Kidney epithelial cell (primary cell): ENCODE measurements at places on chromosomes 7 and 10. TPM values are rescaled to one million over a fixed set of nuclear protein-coding genes. Genes with fewer than 3 reads are reported as not detected.

Gene TLX1
- not detected in 2 replicates for total RNA-seq

Gene CHST15
- total RNA-seq: 18.1 and 24.2 TPM in 2 replicates

Gene TMEM270
- total RNA-seq: not detected in 2 replicates

Gene MMD2
- not detected in 2 replicates for total RNA-seq

Gene ATG9B
- 0.55 and 2.1 TPM in 2 replicates for total RNA-seq

Gene DRGX
- total RNA-seq: not detected in 2 replicates

Gene ARMH3
- total RNA-seq: 10.7 and 11.1 TPM in 2 replicates

Gene IKZF1
- total RNA-seq: 0.33 and 1.3 TPM in 2 replicates

Gene FAM25G
- 3.2 and 15.7 TPM in 2 replicates for total RNA-seq

GRCh38 chr10:113319479-113319878, 233.4 kb upstream of the HABP2 start:
- no peak for DNase-seq

- DNase-seq: no peak
Measured at GRCh38 chr10:9547936-9548904, 1469.5 kb upstream of the CELF2 start.

DNA sequence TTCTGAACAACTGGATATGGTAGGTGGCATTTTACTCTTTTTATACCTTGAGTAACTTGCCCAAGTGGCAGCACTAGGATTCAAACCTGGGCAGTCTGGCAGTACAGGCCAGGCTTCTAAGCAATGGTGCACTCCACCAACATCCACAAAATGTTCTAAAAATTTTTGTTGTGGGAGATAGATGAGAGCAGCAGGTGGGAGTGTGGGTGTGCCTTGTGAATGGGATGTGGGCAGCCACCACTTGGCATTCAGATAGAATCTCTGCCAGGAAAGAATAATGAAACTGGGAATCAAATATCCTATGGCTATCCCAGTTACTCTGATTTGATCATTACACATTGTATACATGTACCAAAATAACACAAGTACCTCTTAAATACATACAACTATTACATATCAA, 810.7 kb downstream of the MAGI2 start:
- no peak for DNase-seq

DNA sequence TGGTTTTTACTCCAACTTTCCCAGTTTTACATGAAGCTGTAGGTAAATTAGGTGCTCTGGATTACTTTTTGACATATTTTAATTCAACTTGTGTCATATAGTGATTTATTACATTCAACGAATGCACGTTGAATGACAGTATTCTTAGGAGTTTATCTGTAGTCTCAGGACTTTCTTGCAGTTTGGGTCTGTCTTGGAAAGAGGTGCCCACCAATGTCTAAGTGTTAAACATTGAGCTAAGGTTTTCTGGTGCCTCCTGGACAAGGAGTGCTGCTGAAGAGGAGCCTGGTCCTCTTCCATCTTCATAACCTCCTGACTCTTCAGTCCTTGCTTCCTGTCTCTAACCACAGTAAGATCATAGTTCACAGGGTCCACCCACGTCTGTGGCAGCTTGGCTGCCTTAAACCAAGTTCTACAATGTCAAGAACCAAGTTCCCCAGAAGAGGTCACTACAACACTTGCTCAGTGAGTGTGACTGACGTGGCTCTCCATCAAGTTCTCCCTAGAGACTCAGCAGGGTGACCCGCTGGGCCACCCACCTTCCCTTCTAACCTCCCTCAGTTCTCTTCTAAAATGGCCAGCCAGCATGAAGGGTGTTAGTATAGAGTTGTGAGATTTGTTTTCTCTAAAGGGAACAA, 6.1 kb downstream of the NPY start:
- DNase-seq: peak; percentile 14

DNA sequence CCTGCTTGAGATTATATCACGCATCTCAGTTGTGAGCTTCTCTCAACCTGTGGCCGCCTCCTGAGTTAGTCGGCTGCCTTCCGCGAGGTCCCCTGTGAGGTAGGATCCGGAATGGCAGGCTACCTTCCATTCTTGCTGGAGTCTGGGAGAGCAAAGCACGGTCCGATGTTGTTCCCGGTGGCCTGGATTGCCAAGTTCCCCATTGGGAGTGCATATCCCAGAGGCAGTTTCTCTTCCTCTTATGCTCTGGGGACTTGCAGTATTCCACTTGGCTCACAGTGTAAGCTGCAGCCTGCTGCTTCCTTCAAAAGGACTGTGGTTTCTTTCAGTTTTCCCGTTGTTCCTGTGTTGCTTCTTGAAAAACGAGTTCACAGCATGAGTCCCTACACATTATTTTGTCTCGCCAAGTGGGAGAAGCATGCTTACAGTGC, 225.4 kb upstream of the ZWINT start:
- DNase-seq: no peak

DNA sequence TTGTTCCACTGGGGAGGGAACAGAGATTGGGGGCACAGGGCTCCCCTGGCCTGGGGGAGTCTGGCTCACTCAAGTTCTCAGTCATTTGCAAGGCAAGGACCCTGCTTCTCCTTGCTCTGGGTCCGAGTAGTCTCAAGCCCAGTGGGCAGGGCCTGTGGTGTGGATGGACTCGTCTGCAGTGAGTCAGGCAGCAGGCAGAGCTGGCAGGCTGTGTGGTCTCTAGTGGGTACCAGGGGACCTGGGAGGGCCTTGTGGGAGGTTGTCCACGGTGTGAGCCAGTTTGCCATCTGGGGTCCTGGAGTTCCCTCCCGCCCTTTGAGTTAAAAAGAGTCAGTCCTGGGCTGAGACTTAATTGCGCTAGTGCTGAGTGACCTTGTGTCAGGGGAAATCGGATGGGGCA, 8.8 kb upstream of the SH2D4B start:
- no peak for DNase-seq

GRCh38 chr10:1208366-1209311, 152.5 kb downstream of the WDR37 start:
- DNase-seq: no peak

GRCh38 chr7:32042900-32043299, 27.3 kb downstream of the PDE1C start:
- DNase-seq: no peak

GRCh38 chr10:73865107-73865458, 9.3 kb downstream of the CAMK2G start:
- DNase-seq: no peak

GRCh38 chr7:1567896-1568510, 1.8 kb downstream of the PSMG3 start:
- DNase-seq: peak; percentile 57

DNA sequence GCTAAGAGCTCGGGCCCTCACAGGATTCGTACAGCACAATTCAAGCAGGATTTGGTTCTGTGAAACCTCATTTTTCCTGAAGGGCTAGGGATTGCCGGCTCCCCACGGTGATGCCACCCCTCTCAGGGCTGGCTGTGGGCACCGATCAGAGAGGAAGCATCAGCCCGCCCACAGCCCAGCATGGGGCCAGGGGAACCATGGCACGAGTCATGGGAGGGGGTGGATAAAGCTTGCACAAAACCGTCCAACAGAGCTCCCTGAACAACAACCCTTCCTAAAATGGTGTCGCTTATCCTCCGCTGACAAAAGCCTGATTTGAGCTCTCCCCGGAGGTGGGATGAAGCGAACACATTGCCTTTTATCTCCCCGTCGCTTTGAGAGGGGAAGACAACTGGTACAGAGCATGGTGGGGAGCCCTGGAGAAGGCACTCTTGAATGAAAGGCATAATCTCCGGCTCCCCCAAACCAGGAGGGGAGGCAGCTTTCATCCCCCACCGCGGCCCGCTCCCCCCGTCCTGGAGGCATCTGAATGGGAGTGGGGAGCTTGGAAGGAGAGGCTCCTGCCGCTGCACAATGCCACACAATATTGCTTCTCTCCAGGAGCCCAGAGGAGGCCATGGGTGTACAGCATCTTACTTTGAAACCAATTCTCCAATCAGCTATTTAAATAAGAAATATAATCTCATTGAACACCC, 144.0 kb downstream of the RPS24 start:
- no peak for DNase-seq

- DNase-seq: no peak
Measured at GRCh38 chr10:23516530-23516929, 77.7 kb downstream of the OTUD1 start.

- DNase-seq: no peak
Measured at GRCh38 chr10:52744057-52744805, 28.4 kb downstream of the MBL2 start.

DNA sequence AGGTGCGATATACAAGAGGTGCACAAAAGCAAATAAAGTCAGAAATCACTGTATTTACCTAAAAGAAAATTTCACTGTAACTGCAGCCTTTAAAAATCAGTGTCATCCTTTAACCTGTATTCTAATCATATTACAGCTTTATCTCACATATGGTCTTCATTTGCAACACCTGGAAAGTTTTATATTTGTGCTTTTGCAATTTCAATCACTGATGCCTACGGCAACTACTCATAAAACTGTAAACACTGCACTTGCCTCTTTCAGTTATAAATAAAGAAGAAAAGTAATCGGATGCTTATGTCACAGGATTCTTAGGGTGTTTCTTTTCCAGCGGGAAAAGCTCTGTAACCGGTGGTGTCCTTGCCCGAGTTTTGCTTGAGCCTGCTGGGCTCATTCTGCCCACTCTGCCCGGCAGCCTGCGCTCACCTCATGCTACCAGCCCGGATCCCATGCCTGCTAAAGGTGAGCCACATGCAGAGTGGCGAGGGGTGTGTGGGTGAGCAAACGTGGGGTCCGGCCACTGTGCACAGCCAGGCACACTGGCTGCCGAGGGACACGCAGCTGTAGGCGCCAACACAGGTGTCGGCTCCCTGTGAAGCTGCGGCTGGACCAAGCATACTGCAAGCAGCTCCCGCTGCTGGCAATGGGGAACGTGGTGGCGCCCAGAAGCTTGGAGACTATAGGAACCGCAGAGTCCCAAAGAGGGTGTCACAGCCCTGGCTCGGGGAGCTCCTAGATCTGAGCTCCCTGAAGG, 56.3 kb upstream of the ABCB5 start:
- DNase-seq: no peak

DNA sequence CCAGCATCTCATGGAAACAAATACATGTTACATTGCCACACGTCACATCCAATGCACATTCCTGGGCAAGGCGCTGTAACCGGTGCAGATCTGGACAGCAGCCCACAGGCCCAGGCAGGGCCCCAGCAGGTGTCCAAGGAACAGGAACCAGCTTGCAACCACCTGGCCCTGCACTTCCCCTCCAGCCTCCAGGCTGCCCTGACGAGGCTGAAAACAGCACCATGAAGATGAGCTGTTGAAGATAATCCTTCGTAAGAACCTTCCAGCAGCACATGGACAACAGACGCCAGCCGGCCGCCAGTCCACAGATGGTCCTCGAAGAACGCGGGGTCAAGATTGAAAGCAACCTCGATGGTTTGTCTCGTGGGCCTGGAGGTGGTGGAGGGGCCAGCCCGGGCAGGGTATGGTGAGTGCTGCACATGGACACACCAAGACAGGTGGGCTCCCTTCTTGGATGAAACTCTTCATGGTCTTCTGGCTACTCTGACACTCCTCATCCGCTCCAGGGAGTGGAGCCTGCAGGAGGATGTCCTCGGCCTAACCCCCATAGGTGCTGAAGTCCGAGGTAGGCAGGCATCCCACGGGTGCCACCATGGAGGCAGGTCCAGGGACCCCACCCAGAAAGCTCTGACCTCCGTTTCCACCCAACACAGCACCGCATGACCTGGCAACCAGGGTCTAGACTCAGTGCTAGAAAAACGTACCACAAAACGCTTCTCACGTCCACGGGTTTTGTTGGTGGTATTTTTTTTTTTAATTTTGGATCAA, 22.9 kb downstream of the PDGFA start:
- DNase-seq: no peak

DNA sequence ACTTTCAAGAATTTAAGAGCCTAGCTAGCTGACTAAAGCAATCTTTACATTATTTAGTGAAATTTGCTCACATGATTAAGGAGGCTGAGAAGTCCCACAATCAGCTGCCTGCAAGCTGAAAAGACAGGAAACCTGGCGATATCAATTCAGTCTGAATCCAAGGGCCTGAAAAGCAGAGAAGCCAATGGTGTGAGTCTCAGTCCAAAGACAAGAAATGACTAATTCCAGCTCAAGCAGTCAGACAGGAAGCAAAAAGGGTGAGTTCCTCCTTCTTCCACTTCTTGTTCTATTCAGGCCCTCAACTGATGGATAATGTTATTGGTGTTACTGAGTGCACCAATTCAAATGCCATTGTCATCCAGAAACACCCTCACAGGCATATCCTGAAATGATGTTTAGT, 1231.6 kb upstream of the CELF2 start:
- DNase-seq: peak; percentile 9

DNA sequence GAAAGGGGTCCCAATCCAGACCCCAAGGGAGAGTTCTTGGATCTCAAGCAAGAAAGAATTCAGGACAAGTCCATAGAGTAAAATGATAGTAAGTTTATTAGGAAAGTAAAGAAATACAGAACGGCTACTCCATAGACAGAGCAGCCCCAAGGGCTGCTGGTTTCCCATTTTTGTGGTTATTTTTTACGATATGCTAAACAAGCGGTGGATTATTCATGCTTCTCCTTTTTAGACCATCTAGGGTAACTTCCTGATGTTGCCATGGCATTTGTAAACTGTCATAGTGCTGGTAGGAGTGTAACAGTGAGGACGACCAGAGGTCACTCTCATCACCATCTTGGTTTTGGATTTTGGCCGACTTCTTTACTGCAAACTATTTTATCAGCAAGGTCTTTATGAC, 1033.4 kb downstream of the SORCS3 start:
- DNase-seq: no peak

DNA sequence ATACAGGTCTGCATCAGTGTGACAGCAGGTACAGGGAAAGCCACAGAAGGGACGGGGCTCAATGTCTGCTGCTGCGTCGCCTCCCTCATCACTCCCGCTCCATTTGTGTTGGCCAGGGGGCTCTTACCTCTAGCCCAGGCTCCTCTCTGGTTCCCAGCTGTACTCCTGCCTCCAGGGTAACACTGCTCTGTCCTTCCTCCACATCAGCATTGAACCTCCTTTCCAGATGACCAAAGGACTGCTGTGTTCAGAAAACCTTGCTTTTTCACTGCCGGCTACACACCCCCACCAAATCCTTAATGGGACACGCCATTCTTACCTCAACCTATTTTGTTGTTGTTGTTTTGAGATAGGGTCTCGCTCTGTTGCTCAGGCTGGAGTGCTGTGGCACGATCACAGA, 2.1 kb upstream of the TMEM236 start:
- no peak for DNase-seq

DNA sequence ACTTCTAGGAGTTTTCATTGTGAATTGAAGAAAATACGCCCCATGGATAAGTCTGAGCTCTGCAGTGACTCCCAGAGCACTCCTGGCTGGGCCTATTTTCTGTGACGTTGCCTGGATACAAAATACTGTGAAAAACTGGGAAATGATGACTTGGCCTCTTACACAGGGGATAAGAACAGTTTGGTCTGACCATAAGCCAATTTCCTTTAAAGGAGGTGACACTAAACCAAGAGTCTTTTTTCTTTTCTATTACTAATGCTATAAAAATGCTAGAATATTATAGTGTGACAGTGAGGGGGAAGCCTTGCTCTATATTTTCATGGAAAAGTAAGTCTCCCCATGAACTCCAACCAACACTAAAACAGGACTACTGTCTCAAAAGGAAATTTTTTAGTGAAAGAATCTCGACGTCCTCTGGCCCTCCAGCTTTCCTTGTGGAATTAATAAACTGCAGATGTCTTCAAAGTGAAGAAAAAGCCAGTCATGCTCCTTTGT, 45.5 kb downstream of the MYOF start:
- peak; percentile 80 for DNase-seq

- DNase-seq: no peak
Measured at GRCh38 chr10:72310636-72311035, 36.9 kb downstream of the DDIT4 start.
